ENCODE measurements at places on chromosomes 2 and 18.
A peak's percentile ranks its signal among the peaks of the same experiment; 100 is the strongest.

GRCh38 chr2:10004401-10004800 is 38.9 kb upstream of the KLF11 start:
- DNase-seq, result no peak

GRCh38 chr2:218858138-218858445 is 1.5 kb upstream of the WNT6 start:
- no peak for DNase-seq

DNA sequence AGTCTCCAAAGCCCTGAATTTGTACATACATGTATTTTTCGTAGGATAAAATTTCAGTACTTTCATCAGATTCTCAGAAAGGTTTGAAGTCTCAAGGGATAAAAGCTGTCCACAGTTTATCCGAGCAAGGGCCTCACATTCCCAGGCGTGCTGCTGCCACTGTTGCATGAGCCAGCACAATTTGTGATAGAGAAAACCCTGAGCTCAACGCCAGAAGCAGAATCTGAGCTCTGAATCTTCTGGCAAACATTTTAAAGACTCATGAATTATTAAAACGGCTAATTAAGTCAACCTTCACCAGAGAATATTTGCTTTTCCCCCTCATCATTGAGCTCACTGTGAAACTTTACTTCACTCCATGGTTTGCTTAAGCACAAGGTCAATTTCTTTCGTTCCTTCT is 38.5 kb upstream of the STPG4 start:
- DNase-seq, result no peak

- DNase-seq, result no peak
These were observed 185.8 kb downstream of the DOK6 start for GRCh38 chr18:69586537-69586936.

DNA sequence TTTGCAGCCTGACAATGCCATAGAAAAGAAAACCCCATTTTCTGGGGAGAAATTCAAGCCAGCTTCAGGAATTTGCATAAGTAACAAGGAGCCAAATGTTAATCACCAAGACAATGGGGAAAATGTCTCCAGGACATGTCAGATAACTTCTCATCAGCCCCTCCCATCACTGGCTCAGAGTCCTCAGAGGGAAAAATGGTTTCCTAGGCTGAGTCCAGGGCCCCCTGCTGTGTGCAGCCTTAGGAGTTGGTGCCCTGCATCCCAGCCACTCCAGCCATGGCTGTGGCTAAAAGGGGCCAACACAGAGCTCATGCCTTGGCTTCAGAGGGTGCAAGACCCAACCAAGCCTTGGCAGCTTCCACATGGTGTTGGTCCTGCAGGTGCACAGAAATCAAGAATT is 63.7 kb upstream of the FANCL start:
- DNase-seq, result no peak

GRCh38 chr2:240301256-240301795 is 134.1 kb upstream of the GPC1 start:
- no peak for DNase-seq

- no peak for DNase-seq
These were observed 928 bp downstream of the NAGK start for GRCh38 chr2:71069376-71069775.

DNA sequence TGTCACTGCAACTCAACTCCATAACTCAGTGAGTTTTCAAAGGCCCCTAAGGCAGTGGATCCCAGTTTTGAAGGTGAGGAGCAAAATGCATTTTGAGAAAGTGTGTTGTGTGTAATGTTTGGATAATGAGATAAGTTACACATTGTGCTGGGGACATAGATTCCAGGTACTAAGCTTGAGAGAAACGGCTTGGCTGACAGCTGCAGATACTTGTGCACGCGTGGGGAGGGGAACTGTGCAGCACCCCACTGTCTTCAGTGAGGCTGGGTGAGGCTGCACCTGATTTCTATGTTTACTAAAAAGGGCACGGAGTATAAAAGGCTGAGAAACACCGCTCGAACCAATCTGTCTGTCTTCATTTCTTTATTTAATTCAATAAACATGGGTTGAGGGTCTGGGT is 254.0 kb upstream of the COPS8 start:
- no peak for DNase-seq

DNA sequence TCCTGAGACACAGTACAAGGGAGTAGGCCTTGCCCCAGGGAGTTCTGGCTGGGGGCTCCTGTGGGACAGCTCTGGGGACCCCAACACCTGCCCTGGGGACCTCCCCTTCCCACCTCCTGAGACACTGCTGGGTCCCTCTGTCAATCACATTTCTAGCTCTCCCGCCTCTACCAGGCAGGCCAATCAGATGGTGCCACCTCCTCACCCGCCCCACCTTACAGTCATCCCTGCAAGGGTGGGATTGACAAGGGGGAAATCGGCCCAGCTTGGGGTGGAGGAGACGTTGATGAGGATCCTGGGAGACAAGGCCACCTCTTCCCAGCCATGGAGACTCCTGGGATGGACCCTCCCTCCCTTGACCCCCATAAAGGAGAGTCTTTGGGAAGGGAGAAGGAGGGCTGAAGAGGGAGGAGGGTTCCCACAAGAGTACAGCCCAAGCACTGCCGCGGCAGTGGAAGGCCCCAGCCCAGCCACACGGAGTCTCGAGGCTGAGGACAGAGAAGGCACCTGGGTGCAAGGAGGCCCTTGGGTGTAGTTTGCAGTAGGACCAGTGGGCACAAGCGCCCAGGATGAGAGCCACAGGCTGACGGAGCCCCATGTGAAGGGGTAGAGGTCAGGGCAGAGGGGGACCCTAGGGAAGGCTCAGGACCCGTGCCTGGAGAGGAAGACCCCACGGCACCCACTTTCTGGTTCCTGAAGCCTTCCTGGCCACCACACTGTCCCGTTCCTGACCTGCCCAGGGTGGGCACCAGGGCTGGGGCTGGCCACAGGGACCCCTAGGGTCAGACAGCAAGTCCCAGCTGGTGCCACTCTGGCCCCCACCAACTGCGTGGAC is 109.9 kb upstream of the OTOS start:
- DNase-seq, result no peak

GRCh38 chr2:234421-234820 is 29.4 kb downstream of the SH3YL1 start:
- no peak for DNase-seq

DNA sequence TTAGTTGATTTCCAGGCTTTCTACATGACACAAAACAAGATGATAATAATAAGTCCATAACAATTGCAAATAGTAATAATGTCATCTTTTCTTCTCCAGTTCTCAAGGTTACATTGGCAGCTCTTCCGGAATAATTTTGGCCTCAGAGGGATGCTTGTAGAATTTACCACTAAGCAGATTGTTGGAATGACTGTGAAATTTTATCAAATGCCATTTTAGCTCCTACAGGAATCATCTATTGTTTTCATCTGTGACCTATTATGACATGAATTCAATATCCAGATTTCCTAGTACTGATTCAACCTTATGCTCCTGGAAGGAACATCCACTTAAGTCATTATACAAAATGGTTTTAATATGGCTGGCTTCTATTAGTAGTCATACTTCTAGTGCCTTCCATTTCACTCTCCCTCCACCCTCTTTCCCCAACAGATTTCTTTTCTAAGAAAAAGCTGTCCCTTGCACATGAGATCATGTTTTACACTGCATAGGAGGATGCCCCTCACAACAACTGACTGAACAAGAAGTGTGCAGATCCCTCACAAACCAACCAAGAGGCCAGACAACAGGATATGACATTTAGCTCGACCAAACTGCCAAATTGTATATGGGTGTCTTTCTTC is 200.0 kb downstream of the DNER start:
- no peak for DNase-seq

- peak; percentile 57 for DNase-seq
These were observed 9.4 kb downstream of the KHK start for GRCh38 chr2:27095745-27096651.

DNA sequence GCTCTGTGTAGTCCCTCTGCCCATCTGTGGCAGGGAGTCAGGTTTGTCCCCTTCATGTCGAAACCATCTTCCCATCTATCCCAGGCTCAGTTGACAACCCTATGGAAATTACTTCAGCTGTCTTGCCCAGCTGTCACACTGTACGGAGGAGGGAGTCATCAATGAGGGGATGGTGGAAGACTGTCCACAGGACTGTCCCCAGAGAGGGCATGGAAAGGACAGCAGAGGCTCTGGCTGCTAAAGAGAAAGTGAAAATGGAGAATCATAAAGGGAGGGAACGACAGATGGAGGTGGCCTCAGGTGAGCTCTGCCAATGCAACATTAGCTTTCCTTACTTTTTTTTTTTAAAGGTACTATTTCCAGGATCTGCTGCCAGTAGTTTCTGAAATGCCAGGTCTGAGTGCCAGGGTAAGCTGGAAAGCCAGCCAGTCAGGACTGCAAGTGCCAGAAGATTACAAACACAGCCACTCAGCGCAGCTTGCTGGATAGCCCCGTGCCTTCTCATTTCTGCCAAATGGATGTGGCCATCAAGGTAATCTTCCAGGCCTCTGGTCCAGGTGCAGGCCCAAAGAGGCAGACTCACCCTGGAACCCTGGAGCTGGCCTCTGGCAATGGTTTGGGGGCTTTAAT is 192.8 kb downstream of the AGPS start:
- DNase-seq, result no peak

DNA sequence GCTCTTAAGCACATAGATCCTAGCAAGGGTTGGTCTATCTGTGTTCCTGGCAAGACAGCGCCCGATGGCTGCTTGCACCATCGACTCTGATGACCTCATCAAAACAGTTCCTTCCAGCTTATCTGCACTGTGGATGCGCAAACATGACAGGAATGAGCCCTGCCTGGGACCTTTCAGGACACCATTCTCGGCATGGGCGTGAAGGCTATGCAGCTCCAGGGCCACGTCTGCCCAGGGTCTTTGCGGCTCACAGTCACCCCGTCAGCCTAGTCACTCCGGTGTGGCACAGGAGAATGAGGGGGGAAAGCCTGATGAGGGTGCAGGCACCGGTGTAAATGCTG is 147.8 kb upstream of the TWIST2 start:
- DNase-seq, result no peak

GRCh38 chr2:53473775-53474311 is 293.8 kb upstream of the CHAC2 start:
- DNase-seq, result no peak

DNA sequence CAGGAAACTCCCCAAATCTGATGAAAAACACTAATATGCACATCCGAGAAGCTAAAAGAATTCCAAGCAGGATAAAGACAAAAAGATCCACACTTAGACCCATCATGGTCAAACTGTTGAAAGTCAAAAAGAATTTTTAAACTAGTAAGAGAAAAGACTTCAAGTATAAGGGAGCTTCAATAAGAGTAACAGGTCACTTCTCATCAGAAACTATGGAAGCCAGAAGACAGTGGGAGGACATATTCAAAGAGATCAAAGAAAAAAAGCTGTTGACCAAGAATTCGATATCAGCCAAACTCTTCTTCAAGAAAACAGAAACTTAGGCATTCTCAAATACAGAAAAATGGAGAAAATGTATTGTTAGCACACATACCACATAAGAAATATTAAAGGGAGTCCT is 50.4 kb downstream of the ZC3H8 start:
- DNase-seq, result peak; percentile 54

- no peak for DNase-seq
These were observed 7.7 kb downstream of the ZSCAN30 start for GRCh38 chr18:35282353-35282752.

- DNase-seq, result no peak
These were observed 117.9 kb upstream of the SALL3 start for GRCh38 chr18:78861706-78862105.

GRCh38 chr2:177806025-177806424 is 266.6 kb downstream of the PDE11A start:
- no peak for DNase-seq

GRCh38 chr2:98568161-98568956 is 40.0 kb downstream of the COA5 start:
- no peak for DNase-seq

GRCh38 chr2:41791523-41791922 is 256.3 kb upstream of the PKDCC start:
- DNase-seq, result peak; percentile 63

- DNase-seq, result no peak
These were observed 41.1 kb downstream of the CDC42EP3 start for GRCh38 chr2:37630301-37630700.

- no peak for DNase-seq
These were observed 4.6 kb downstream of the ACMSD start for GRCh38 chr2:134842930-134843490.

- DNase-seq, result no peak
These were observed 638 bp downstream of the ST6GAL2 start for GRCh38 chr2:106885329-106885728.

GRCh38 chr2:151071906-151072305 is 189.8 kb downstream of the RBM43 start:
- no peak for DNase-seq

- DNase-seq, result no peak
These were observed 172.1 kb downstream of the MREG start for GRCh38 chr2:215841175-215841816.

GRCh38 chr2:28209261-28209691 is 183.4 kb upstream of the FOSL2 start:
- DNase-seq, result no peak

DNA sequence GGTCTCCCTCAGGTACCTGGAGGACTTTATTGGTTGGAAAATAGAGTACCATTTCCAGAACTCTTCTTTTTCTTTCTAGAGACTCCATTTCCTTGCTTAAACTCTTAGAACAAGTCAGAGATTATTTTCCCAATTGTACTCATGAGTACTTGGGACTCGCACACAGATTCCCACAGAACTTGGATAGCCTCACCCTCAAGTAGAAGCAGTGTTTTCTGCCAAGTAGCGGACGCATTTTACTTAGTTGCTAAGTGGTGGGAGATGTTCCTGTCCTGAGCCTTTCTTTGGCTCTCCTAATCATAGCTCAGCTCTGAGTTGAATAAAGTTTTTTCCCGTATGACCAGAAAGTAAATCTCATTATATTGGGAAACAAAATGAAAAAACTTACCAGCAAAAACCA is 17.2 kb downstream of the SLC30A3 start:
- DNase-seq, result no peak

- no peak for DNase-seq
These were observed 39.1 kb upstream of the NCOA1 start for GRCh38 chr2:24451805-24452501.

DNA sequence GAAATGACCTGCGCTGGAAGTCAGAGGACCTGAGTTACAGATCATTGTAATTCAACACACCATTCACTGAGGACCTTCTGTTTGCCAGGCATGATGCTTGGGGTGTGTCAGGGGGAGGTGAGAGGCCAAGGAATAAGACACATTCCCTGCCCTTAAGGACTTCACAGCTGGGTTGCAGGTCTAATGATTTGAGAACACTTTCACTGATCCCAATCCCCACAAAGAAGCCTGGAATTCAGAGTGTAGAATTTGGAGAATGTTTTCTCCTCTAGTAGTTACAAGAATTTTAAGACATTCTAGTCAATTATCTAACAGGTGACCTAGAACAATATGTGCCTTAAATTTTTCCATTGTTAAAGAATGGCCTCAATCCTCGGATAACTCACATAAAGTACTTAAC is 322.4 kb downstream of the TNS1 start:
- DNase-seq, result no peak

Data from Kasumi-1 (cell line).